ENCODE measurements at places on chromosomes 12 and 14. TPM values are rescaled to one million over a fixed set of nuclear protein-coding genes. Genes with fewer than 3 reads are reported as not detected.
A peak's percentile ranks its signal among the peaks of the same experiment; 100 is the strongest.

Gene ASCL1
- total RNA-seq: not detected

Gene SGPP1
- 13.5 TPM for total RNA-seq

Gene ANO4
- total RNA-seq: 0.26 TPM

Gene DDN
- total RNA-seq: 0.15 TPM

Gene GYS2
- not detected for total RNA-seq

Gene AMHR2
- total RNA-seq: not detected

Gene RGS6
- total RNA-seq: not detected

DNA sequence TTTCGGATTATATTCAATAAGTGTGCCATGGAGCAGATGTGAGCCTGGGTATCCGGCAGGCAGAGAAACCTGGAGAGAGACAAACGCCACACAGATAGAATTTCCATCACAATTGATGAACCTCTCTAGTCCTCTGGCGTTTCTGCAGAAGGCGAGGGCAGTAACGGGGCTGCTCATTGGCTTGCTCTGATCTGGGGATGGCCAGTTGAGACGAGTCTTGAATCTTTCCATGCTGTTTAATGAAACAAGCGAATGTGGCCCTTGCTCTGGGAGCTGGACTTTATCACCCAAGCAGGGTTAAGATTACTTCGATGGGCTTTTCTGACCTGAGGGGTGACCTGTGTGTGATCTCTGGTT, 42.4 kb upstream of the CLMN start:
- peaks cover 6% of the 10 kb centered on the region for H3K4me1 ChIP-seq
- H3K27ac ChIP-seq: no peak overlapping the region
- H3K4me3 ChIP-seq: no peak overlapping the region
- no peaks in the 10 kb centered on the region for H3K36me3 ChIP-seq
- H3K27me3 ChIP-seq: peaks cover 9% of the 10 kb centered on the region

DNA sequence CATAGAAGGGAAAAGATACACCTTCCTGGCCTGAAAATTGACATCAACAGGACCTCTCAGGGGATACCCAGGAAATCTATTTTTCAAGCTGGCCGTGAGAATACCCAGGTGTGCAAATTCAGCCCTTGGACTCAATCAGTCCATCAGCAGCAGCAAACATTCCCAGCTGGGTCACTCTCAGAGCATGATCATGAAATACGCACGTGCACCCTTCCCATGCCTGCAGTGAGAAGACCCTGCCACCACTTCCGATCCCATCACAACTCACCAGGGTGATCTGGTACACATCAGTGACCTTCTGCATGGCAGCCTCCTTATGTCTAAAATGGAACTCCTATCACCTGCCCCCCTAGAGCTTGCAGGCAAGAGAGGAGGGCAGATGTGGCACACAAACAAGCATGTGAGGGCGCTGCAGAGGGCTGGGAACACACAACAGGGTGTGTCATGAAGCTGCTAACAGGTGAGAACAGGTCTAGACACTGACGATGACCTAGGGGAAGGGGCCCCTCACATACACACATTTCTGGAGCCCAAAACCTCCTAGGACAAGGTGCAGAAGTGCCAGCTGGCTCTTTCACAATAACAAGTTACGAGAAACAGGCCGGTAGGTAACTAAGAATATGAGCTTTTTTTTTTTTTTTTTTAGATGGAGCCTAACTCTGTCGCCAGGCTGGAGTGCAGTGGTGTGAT, 37.8 kb upstream of the TC2N start:
- peaks cover 5% of the 10 kb centered on the region for H3K4me1 ChIP-seq
- no peak overlapping the region for H3K27ac ChIP-seq
- H3K36me3 ChIP-seq: no peaks in the 10 kb centered on the region
- no peak overlapping the region for H3K4me3 ChIP-seq
- no peak for DNase-seq

- H3K4me3 ChIP-seq: no peak overlapping the region
- peaks cover 13% of the 10 kb centered on the region for H3K27me3 ChIP-seq
- H3K4me1 ChIP-seq: no peaks in the 10 kb centered on the region
- no peak overlapping the region for H3K27ac ChIP-seq
These were observed 325.7 kb downstream of the ADGRD1 start for GRCh38 chr12:131279281-131279921.

GRCh38 chr12:121466794-121467637, 67.1 kb downstream of the RNF34 start:
- peak; percentile 85 for DNase-seq
- no peaks in the 10 kb centered on the region for H3K27me3 ChIP-seq
- peaks cover 35% of the 10 kb centered on the region for H3K4me1 ChIP-seq
- no peak overlapping the region for H3K27ac ChIP-seq
- no peaks in the 10 kb centered on the region for H3K36me3 ChIP-seq

DNA sequence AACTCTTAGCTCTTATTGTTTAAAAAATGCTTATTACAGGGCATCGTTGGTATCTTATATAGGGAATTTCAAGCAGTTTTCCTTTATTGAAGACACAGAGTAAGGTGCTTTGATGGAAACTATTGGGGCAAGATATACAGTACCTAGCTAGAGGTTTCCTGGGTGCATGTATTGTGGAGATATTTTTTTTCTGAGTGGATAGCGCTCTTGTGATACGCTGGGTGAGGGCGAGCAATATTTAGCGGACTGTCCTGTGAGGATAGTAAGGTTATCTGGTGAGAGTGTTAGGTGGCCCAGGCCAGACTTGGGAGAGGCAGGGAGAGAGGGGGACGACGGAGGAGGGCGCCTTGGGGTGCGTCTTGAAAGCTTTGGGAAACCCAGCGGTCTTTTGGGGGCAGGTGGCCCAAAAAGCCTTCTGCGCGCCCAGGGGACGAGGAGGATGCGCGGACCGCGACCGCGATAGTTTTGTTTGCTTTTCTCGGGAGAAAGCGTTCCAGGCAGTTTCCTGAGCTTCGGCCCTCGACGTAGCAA, 596 bp upstream of the BICD1 start:
- H3K4me1 ChIP-seq: peaks cover 20% of the 10 kb centered on the region
- no peaks in the 10 kb centered on the region for H3K27me3 ChIP-seq
- no peaks in the 10 kb centered on the region for H3K36me3 ChIP-seq
- H3K27ac ChIP-seq: no peak overlapping the region
- peak overlapping the region; percentile 64 for H3K4me3 ChIP-seq

- H3K4me3 ChIP-seq: no peak overlapping the region
- H3K27ac ChIP-seq: no peak overlapping the region
- no peaks in the 10 kb centered on the region for H3K36me3 ChIP-seq
These were observed 17.4 kb downstream of the PAWR start for GRCh38 chr12:79673354-79673753.

DNA sequence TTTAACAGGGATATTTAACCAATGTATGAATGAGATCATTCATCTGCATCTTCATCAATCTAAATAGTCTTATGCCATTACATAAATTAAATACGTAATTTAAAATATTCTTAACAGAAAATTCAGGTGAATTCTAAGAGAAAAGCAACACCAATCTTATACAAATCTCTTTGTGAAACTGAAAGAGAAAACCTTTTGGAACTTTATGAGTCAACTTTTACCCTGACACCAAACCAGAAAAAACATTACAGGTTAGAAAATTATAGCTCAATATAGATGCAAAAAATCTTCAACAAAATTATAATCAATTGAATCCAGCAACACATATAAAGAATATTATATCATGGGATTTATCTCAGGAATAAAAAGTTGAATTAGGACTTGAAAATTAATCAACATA, 3.4 kb downstream of the GLIPR1L1 start:
- no peak for DNase-seq
- H3K4me1 ChIP-seq: peaks cover 2% of the 10 kb centered on the region
- no peaks in the 10 kb centered on the region for H3K36me3 ChIP-seq

GRCh38 chr12:6745741-6746525, 7.0 kb downstream of the MLF2 start:
- peak; percentile 30 for DNase-seq
- H3K27ac ChIP-seq: peak overlapping the region; percentile 8
- H3K27me3 ChIP-seq: no peaks in the 10 kb centered on the region
- H3K36me3 ChIP-seq: peaks cover 48% of the 10 kb centered on the region
- peaks cover 17% of the 10 kb centered on the region for H3K4me1 ChIP-seq
